A549 (cell line): ENCODE measurements at places on chromosomes 4 and X.

DNA sequence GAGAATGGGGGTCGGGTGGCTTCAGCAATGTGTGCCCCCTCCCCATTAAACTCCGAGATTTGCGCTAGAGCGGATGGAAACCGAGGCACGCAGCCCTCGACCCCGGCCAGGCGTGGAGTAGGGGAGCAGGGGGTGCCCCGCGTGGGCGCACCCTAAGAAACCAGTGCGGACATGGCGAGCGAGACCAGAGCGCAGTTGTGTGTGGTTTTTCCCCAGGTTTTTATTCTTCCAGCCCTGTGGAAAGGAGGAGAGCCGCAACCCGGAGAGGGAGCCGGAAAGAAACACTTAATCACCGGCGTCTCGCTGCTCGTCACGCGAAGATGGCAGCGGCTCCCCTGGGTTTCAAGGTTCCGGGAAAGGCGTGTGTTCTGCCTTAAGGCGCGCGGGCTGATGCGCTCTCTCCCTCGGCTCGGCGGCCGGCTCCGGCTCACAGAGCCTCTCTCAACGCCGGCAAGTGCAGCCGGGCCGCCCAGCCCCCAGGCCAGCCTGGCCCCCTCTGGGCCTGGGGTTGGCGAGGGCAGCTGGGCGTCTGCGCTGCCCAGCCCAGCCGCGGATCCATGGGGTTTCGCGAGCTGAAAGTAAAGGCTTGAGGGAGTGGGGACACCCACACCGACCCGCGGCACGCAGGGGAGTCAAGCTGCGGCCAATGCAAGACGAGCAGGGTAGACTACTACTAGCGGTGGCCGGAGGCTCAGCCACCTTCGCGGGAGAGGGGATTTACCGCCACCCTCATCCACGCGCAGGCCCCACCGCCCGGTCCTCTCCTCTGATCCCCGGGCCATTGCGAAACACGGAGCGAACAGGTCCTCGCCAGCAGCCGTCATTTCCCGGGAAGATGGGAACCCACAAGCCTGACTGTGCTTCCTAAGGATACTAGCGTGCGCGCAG lies 74.0 kb upstream of the BCOR start:
- no peak for DNase-seq

GRCh38 chr4:123776267-123776666 lies 379.7 kb downstream of the SPRY1 start:
- no peak for DNase-seq

DNA sequence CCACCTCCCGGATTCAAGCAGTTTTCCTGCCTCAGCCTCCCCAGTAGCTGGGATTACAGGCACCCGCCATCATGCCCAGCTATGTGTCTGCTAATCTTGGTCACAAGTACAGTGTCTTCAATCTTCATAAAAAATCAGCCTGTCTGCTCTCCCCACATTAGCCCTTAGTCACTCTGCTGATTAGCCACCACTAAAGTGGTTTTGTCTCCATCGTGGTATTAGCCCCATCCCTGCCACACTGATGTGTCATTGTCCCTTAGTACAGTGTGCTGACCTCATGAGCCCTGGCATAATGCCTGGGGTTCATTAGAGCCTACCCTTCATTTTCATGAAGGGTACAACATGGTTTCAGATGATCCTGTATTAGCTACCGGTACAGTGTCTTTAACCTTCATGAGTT lies 49.9 kb downstream of the ZNF157 start:
- no peak for DNase-seq

DNA sequence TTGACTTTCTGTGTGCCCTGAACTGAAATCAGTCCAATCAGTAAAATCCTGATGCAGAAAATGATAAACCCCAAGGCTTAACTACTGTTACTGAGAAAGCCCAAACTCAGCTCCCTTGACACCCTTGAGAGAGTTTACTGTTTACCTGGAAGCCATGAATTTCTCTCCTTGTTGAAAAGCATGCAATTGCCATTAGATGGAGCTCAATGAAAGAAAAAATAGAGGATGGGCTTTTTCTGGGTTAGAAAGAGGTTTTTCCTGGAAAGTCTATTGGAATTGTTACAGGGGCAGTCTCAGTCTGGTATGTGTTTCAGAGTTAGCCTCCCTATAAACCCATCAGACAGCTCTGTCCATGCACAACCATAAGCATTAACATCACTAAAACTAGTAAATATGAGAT lies 66.4 kb upstream of the C4orf54 start:
- DNase-seq: no peak

- DNase-seq: no peak
Observed at GRCh38 chrX:85903692-85904471, 143.5 kb downstream of the CHM start.

- DNase-seq: no peak
Observed at GRCh38 chr4:160928482-160928881, 1235.3 kb downstream of the FSTL5 start.

- no peak for DNase-seq
Observed at GRCh38 chrX:153813161-153813560, 17.2 kb downstream of the PDZD4 start.
